GM12864 (cell line): ENCODE measurements at places on chromosomes 12 and 14.
A peak's percentile ranks its signal among the peaks of the same experiment; 100 is the strongest.

GRCh38 chr12:81585787-81586186 is 173.4 kb downstream of the PPFIA2 start:
- no peak for DNase-seq

GRCh38 chr12:113222730-113223531 is 1.7 kb downstream of the TPCN1 start:
- DNase-seq, result no peak

DNA sequence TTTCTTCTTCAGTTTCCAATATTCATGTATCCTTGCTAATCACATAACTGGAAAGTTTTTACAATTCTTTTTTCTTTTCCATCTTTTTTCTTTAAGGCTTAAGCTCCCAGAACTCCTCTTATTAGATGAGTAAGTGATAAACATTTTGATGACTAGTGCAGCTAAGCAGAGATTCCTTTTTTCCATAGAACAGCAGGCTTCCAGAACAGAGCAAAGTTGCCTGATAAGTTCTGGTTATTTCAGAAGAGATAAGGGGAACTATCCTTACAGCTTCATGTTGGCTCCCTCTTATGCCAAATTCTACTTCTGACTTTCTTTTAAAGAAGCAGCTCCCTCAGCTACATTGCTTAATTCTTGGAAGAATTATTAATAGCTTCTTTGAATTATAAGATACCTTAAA is 194.7 kb upstream of the FAR2 start:
- DNase-seq, result no peak

DNA sequence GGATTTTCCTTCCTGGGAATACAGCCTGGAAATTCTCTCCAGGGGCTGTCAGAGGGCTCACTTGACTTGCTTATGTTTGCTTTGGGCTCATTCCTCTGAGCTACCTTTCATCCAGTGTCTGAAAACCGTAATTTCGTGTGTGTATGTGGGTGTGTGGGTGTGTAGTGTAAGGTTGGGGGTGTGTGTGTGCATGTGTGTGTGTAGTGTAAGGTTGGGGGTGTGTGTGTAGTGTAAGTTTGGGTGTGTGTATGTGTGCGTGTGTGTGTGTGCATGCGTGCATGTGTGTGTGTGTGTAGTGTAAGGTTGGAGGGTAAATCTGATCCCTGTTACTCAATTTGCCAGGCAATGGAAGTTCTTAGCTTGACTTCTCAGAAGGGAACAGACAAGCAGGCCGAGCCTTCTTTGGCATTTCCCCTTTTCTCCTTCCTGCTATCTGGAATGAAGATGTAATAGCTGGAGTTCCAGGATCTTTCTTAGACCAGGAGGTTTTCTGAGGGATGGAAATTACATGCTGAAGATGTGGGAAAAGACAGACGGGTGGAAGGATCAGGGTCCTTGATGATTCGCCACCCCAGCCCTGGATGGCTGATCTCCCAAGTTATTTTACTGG is 15.5 kb upstream of the BEGAIN start:
- no peak for DNase-seq

GRCh38 chr12:57549909-57550640 is at the start of gene KIF5A:
TSS of gene KIF5A (plus strand) at chr12:57550044. CDS start at chr12:57550272, 228 bp downstream.
- no peak for DNase-seq

- no peak for DNase-seq
These were observed 103.5 kb upstream of the SLC38A2 start for GRCh38 chr12:46475972-46476645.

DNA sequence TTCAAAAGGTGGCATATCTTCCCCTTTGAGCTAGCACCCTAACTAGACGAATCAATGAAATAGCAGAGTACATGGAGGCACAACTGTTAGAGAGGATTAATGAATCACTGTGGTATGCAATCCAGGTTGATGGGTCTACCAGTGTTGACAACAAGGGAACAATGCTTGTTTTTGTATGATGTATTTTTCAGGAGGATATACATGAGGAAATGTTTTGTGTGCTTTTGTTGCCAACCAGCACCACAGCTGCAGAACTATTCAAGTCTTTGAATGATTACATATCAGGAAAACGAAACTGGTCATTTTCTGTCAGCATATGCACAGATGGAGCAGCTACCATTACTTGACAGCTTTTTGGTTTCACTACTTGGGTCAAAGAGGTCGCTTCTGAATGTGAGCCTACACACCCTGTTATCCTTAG is 142.6 kb downstream of the GPHN start:
- peak; percentile 67 for DNase-seq

GRCh38 chr12:57107456-57108155 is 3.6 kb downstream of the STAT6 start:
- DNase-seq, result no peak

GRCh38 chr14:47917344-47917954 is 242.0 kb upstream of the MDGA2 start:
- no peak for DNase-seq

- peak; percentile 77 for DNase-seq
These were observed 231.2 kb upstream of the PLEKHG7 start for GRCh38 chr12:92471551-92471950.

DNA sequence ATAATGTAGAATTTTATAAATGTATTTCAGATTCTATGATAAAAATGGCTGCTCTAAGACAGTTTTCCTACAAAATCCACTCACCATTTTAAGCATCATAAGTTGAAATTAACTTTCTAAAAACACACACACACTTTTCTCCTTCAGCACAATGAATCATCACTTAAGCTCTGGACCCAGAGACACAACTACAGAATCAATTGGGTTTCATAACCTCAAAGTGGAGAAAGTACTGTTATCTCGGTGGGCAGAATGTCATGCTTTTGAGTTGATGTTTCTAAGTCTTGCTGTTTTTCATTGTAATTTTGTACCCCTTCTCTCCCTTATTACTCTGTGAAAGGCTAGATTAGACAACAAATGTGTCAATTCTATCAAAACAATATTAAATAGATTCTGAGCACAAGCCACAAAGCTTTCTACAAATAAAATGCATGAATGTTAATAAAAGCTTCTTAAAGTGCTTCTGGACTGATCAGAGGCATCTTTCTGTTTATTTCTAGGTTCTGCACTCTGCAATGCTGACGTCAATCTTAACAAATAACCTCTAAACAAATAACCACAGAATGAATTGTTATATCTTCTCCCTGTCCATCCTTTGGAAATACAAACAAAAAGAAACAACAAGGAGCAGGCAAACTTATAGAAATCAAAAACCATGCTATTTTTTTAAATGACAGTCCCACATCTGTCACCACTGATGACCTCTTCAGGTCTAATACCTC is 8.2 kb downstream of the IPO8 start:
- no peak for DNase-seq

DNA sequence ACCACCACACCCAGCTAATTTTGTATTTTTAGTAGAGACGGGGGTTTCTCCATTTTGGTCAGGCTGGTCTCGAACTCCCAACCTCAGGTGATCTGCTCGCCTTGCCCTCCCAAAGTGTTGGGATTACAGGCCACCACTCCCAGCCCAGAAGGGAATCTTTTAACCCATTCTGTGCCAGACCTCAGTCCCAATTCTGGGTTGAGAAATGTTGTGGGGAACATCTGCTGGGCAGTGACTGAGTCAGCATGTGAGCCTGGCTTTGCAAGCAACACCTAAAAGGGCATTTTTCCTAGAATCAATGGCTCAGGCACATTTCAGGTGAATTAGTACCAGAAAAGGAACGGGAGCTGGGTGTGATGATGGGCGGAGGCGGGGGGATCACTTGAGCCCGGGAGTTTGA is 7.6 kb upstream of the SPATS2 start:
- no peak for DNase-seq

- DNase-seq, result peak; percentile 55
These were observed 52.2 kb upstream of the SRP54 start for GRCh38 chr14:34930591-34931091.

GRCh38 chr14:102211240-102211639 is 71.5 kb downstream of the WDR20 start:
- DNase-seq, result no peak

DNA sequence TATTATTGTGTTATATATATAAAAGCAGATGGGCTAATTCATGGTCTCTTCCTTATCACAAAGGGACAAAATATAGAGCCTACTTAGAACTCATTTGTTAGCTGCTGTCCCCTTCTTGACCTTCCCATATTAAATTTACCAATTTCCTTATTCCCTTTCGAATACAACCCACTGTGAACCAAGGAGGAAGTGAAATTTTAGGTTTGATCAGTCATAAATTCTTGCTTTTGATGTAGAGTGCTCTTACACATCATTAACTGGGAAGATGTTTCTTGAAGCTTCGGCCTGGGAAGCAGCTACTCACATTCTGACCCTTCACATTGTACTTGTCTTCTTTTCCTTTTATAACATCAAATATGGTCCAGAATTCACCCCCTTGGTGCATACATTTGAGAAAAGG is 579.0 kb downstream of the LRFN5 start:
- DNase-seq, result no peak

DNA sequence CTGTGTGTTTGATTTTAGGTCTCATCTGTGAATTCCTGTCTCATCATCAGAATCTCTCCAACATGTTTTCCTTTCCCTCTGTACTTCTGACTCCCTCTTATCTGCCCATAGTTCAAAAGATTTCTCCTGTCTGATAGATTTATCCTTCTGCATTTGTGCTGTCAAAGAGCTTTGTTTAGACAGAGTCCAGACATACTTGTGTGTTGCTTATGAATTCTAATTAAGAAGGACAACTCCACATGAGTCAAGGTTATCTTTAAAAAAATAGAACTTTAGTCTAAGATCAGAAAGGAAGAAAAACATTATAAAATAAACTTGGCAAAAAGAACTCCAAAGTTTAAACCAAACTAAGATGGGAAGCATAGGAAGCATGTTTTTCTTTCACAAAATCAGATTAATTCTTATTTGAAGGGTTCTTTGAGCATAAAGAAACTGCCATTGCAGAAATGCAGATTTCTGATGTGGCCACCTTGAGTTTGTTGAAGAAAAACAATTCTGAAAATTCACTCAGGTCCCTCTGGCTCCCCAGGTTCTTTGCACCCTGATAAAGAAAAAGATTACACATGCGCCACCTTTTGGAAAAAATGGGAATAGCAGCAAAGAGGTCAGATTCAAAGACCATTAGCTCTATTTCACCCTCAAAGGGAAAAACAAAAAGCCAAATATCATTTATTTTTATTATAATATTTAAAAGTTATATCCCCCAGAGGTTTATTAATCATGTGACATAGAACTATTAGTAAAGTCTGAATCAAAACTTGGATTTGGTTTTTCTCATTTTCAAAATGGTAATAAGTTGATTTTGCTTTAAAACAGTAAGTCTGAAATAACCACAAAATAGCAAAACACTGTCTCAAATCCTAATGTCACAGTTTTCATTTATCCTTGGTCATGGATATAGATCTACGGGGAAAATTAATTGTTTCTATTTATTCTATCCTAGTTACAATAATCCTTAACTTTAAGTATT is 143.7 kb upstream of the DCN start:
- DNase-seq, result peak; percentile 8

DNA sequence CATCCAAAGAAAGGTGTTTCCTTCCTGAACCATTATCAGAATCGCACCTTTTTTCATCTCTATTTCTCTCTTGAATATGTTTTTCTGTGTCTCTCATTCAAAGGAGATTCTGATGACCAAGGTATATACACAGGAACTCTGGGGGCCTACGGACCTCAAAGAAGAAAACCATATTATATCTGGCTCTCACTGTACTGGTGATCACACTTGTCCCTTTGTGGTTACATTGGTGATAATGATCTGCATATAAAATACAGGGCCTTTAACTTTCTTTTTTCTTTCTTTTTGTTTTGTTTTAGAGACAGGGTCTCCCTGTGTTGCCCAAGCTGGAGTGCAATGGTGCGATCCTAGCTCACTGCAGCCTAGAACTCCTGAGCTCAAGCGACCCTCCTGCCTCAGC is 185.2 kb upstream of the AMIGO2 start:
- no peak for DNase-seq

DNA sequence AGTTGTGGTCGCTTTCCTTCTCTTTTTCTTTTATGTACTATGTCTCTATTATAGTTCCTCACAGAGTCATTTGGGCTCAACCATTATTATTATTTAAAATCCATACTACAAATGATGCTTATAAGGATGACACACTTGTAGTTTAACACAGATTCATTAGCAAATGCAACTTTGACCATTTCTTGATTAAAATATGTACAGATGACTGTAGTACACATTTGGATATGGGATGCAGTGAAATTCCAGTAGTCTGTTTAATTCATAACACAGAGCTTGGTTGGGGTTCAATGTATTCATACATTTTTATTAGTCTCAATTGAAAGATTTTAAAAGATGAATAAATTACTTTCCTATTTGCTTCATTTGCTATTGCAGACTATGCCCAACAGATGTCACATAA is 30.0 kb downstream of the SLC38A1 start:
- DNase-seq, result no peak

- DNase-seq, result no peak
These were observed 32.4 kb downstream of the PLEKHG7 start for GRCh38 chr12:92735131-92735721.

- no peak for DNase-seq
These were observed 179.6 kb upstream of the DIO2 start for GRCh38 chr14:80390906-80391305.

DNA sequence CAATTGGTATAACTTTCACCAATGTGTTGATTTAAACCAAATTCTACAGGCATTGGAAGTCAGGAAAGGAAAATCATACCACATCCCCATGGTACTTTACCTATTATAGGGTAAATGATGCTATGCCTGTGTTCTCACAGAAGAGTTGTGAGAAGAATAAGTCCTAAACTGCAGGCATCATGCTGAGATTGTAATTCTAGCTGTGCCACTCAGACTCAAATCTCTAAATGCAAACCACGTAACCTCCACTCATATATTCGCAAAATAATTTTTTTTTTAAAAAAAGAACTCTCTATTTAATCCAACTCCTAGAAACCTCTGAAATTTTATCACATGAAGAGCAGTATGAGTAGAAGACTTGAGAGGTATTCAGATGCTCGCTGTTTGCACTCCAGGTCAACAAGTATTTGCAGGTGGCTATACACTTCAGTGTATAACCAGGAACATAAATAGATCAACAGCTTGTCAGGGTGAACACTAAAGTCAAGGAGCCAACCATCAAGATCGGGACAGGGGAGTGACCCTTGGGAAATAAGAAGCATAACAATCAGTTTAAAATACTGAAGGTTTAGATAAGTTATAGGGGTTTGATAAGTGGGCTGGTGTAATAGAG is 110.1 kb downstream of the SLC25A21 start:
- DNase-seq, result no peak

- no peak for DNase-seq
These were observed 183.4 kb upstream of the GZMB start for GRCh38 chr14:24817212-24818057.

DNA sequence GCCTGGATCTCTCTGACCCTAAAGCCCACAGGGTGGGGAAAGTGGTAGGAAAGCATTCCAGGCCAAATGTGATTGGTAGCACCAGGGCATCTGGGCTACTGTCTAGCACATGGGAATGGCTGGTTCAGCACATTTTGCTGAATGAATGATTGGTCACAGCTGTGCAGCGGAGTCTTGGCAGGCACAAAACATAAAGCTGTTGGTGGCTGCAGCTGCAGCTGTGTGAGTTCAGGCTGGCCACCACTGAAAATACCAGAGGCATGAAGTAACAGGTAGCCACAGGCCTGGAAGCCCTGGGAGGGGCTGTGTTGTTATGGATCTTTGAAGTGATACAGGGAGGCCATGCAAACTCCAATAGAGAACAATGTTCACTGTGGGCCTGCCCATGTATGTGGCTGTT is 72.7 kb downstream of the MYRFL start:
- no peak for DNase-seq
